ENCODE measurements at places on chromosomes 3 and 15.

DNA sequence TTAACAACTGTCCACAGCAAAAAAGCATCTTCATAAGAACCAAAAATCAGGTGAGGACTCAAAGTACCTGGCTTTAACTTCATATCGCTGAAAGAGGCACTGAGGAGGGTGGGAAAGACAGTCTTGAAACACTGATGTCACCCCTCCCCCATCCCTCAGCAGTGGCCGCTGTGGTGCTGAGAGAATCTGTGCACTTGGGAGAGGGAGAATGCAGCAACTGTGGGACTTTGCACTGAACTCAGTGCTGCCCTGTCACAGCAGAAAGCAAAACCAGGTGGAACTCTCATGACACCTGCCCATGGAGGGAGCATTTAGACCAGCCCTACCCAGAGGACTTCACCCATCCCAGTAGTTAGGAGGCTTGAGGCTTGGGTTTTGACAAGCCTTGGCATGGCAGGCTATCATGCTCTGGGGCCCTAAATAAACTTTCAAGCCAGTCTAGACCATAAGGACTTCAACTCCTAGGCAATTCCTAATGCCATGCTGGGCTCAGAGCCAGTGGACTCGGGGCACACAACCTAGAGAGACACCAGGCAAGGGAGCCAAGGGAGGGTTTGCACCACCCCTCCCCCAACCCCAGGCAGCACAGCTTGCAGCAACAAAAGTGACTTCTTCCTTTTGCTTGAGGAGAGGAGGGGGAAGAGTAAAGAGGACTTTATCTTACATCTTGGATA lies 6.1 kb upstream of the ZSCAN2 start:
- DNase-seq: no peak

GRCh38 chr3:146072824-146073223 lies 88.2 kb downstream of the PLOD2 start:
- DNase-seq: no peak

DNA sequence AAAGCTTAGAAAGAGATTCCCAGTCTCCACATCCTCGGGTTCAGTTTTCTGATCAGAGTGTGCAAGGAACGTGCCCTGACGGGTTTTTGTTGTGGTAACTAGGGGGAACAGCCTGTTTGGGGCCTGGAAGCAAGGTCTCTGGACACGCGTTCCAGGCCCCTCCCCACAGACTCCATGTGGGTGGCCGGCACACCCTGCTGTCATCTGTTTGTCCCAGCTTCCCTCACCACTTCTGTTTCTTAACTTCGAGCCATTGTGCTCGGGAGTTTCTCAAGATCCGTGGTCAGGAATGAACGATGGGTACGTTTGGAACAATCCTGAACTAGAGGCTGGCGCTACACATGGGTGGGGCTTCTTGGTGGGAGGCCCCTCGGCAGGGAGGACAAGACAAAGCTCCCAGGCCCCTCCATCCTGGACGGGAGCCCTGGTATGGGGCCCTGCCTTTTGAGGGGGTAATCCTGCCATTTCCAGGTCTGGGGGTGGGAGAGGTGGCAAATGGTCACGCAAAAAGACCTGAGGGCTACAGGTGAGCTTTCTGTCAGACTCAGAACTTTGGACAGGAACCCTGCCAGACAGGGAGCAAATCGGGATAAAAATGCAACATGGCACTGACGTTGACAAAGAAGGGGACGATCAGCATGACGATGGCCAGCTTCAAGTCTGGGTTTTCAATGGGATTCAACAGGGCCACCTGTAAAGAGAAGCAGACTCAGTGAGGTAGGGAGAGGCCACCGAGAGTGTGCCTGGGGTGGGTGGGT lies 8.5 kb upstream of the MUSTN1 start:
- peak; percentile 71 for DNase-seq

DNA sequence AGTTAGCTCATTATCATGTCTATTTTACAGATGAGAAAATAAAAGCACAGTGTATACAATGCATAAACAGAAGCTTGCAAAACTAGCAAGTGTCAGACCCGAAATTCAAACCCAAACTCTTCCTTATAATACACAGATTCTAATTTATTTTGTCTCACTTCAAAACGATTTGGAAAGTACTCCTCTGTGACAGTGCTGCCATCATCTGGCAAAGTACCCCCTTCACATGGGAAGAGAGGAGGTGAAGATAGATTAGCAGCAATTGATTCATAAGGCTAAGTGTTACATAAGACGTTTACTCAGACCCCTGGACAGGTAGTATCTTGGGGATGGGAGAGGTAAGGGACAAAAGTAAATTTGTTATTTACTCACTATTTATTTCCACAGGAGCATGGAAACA lies 744.0 kb upstream of the SGO1 start:
- no peak for DNase-seq

- no peak for DNase-seq
Observed at GRCh38 chr3:171384101-171384891, 75.9 kb downstream of the TNIK start.

DNA sequence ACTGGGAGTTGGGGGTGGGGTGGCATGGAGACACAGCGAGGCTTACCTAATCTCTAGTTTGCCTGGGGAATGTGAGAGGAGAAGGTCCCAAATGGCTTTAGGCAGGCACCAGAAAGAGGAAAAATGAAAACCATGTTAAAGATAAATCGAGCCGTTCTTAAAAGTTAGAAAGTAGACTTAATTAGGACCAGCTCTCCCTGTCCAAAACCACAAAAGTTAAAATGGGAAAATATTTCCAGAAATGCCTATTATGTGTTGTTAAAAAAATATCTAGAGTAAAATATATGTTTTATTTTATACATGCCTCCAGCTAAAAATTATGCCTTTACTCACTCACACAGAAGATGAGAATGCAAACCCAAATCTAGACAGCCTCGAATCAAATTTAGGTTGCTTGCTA lies 50.1 kb downstream of the LRTM1 start:
- DNase-seq: no peak

DNA sequence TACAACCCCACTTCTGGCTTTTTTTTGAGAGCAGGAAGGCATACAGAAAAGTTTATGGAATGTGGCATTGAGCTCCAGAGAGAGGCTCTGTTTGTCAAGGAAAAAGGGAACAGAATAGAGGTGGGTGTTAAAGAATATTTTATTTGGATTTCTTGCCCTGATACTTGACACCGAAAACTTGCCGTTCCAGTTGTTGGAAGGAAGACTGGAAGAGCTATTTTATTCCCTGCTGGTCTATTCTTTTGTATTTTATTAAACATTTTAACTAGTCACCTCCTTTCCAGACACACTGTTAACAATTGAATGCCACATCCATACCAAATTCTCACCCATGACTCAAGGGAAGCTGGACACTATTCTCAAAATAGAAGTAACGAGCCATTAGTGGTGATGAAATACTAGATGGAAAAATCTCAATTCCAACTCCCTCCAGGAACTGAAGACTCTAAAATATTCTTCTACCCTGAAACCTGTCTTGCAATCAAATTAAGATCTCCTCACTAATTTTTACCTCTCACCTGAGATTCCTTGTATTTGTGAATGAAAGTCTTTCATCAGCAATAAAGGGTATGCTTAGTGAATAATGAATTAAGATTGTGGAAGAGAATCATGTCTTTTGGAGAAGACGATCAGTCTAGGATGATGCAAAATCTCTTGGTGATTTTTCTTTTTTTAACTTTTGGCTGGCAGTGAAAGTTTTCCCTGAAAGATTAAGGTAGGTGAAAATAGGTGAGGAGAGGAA lies 28.5 kb downstream of the GREM1 start:
- no peak for DNase-seq

DNA sequence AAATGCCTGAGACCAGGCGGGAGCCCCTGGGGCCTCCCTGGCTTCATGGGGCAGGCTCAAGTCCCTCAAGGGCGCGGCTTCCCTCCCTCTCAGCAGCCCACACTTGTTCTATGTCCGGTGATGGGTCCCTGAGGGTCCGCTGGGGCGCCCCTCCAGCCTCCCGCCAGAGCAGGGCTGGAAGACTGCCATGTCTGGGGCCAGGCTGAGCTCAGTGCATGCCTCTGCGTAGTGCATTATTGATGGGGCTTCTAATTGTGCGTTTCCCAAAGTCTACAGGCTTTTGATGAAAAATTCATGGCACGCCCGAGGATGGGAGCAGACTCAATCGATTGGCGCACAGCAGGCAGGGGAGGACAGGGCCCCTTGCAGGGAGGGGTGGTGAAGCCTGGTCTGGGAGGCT lies 51.3 kb downstream of the CYP11A1 start:
- DNase-seq: no peak

GRCh38 chr3:107201146-107201545 lies 176.1 kb upstream of the CCDC54 start:
- DNase-seq: no peak

DNA sequence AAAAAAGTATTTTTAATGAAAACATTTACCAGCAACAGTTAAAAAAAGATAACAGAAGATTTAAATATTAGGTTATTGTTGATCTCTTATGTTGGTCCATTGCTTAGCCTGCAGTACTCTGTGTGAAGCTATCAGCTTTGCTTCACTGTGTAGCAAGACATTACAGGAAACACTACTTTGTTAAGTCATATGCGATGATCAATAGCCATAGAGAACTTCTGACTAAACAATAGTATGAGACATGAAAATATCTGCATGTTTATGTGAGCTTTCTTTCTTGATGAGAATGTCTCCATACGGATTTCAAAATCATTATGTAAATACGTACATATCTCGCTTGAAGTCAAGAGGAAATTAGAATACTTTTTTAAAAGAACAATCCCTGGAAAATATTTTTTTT lies 27.0 kb upstream of the CAPN3 start:
- DNase-seq: no peak

DNA sequence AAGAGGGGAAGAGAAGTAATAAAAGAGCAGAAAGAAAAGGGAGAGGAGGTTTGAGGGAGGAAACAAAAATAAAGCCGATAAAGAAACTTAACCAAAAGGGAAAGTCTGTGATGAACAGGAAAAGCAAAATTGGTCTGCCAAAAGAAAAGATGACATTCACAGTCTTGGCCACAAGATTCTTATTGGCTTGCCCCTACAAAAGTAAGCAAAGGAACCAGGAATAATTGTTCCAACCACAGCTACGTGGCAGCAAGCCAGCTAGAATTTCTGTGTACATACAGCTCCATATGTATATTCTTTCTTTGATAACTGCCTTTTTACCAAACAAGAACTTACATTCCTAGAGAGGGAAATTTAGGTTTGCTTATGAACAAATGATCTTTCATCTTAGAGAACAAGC lies 79.6 kb downstream of the MLH1 start:
- DNase-seq: no peak

DNA sequence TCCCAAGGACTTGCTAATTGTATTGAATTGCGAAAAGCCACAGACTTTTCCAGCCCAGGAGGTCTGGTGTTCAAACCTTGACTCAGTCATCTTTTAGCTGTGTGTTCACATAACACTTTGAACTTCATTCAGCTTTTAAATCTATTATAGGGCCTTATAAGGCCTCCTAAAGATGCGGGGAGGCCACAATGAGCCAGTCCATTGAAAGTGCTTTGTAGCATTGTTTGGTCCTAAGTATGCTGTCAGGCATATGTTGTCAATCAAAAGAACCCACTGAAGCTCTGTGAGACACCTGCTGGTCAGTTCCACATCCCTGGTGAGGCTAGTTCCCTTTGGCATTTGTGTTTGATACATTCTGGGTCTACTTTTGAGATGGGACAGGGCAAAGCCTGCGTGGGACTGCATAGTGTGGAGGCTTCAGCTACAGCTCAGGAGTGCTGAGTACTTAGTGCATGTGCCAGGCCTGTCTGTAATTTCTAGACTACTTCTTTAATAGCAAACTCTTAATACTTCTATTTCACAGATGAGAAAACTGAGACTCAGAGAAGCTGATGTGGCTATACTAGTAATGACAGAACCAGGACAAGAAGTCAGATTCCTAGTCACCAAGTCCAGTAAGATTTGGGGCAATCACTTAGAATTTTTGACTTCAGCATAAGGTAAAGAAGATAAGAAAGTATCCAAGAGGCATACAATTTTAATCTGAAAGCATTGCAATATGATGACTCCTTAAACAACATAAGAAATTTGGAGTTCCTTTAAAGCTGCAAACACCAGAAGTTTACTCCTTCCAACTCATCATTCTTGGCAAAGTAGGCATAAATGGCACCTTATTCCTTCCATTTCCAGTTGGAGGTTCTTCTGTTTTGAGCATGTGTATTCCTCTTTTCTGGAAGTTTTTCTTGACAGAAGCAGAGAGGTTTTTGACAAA lies 213.0 kb downstream of the PDCD6IP start:
- no peak for DNase-seq

- DNase-seq: no peak
Observed at GRCh38 chr15:43922021-43922420, 95.2 kb downstream of the WDR76 start.

GRCh38 chr3:60609446-60609845 lies 641.8 kb downstream of the FHIT start:
- no peak for DNase-seq

DNA sequence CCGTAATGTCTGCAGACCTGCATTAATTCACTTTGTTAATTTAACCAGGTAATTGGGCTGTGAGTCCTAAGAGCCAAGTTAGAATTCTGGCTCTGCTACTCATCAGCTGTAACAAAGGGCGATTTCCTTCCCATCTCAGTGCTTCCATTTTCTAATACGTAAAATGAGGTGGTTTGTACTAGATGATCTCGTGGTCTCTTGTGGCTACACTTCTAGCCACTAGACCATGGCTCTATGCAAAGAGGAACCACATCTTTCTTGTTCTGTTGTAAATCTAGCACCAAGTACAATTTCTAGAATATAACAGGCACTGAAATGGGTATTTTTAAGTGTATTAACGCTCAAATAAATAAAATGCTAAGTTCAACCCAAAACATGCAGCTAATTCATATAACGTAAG lies 174.4 kb upstream of the THBS1 start:
- no peak for DNase-seq

All from inflammatory macrophage treated with lipopolysaccharide for 1 hour (primary cell).